ENCODE measurements at places on chromosomes 1 and 21.

GRCh38 chr1:34822202-34822601 lies 29.4 kb downstream of the GJA4 start:
- no peak for DNase-seq

DNA sequence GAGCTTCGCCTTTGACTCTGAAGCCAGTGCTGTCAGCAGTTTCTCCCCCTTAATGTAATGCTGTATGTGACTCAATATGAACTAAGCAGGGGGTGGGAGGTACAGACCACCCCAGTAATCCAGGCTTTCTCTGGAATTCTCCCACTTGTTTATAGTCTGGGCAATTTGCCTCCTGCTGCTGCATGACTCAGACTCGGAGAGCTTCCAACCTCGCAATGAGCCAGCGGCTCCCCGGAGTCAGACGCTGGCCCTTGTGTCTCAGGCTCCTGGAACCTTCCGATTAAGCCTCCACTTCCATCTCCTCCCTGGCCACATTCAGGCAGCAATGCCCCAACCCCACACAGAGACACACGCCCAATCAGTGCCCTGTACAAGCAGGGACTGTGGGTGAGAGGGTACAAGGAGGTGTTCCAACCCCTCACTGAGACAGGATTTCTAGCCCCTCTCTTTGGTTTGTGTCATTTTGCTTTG lies 471.7 kb upstream of the VAMP3 start:
- no peak for DNase-seq

- DNase-seq: no peak
These were observed 26.9 kb downstream of the ITPKB start for GRCh38 chr1:226711976-226712741.

DNA sequence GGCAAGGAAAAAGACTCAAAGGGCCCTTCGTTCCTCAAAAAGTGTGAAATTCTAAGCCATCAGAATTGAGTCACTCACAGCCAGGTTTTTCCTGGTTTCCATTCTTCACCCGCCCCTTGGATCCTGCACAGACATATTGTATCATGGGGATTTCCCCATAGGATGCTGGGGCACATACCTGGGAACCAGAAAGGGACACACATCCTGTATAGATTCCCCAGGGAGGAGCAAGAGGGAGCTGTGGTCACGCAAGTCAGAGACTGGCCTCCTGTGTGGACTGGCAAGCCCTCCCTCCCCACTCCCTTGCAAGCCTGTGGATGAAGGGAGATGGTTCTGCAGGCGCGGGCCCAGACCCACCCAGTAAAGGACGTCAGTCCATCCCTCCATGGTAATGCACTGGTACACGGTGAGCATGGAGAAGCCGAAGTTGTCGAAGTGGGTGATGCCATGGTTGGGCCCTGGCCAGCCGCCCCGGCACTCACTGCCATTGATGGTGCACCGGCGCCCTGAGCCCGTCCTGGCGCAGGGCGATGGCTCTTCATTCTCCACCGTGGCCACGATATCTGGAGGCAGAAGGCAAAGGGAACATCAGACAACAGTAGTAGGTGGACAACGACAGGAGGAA lies 23.2 kb downstream of the CACNA1S start:
- no peak for DNase-seq

- DNase-seq: no peak
These were observed 226.7 kb upstream of the POU3F1 start for GRCh38 chr1:38273196-38273804.

DNA sequence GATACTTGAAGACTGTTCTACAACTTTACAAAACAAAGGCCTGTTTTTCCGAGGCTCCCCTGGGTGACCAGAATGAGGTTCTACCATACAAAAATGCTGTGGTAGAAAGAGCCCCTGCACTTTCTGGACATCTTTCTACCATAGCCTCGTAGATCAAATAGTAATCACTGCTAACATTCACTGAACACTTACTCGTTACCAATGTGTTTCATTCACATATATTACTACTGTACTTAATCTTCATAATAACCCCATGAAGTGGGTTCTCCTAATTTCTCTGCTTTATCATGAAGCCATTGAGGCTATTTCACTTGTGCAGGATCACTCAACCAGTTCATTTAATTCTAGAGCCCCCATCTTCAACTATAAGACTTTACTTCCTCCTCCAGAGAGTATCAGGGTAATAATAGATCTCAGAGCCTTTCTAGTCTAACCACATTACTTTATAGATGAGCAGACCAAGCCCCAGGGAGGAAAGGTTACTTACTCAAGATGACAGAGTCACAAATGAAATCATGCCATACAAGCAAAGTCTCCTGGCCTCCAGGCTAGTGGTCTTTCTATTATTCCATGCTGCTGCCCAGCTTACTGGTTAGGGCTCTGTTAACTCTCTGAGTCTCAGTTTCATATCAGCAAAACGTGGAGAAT lies 46.7 kb upstream of the OSBPL9 start:
- no peak for DNase-seq

GRCh38 chr1:7223334-7224080 lies 438.3 kb downstream of the CAMTA1 start:
- DNase-seq: no peak

DNA sequence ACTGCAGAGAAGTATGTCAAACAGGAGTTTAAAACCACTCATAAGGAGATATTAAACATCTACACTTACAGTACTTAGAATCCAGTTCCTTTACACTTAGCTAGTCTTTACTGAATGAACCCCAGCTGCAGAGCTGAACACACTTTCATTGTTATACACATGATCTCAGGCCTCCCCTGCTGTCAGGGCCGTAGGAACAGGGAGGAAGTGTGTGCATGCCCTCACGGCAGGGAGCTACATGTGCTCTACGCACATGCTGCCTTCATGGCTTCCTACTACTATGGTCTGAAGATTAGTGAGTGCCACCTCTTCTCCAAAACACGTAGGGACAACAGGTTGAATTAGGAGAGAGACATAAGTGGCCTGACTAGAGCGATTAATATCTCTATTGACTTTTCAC lies 191.5 kb downstream of the SIPA1L2 start:
- DNase-seq: no peak

GRCh38 chr1:201241736-201242135 lies 41.6 kb upstream of the PKP1 start:
- DNase-seq: no peak

GRCh38 chr1:217554849-217555248 lies 76.0 kb downstream of the GPATCH2 start:
- no peak for DNase-seq

DNA sequence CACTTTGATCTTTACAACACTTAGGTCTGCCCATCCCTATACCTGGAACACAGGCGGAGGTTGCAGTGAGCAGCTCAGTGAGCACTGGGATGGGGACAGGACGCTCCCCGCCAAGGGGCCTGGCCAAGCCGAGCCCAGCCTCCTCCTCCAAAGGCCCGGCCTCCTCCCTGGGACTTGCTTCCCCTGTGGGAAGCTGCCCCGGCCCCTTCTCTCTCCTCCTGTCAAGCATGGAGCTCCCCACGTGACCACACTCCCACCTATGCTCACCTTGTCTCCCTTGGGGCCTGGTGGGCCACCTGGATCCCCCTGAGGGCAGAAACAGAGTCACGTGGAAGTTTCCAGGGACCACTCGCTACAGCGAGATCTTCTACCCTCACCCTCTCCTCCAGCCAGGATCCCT lies 12.9 kb downstream of the COL16A1 start:
- DNase-seq: no peak

DNA sequence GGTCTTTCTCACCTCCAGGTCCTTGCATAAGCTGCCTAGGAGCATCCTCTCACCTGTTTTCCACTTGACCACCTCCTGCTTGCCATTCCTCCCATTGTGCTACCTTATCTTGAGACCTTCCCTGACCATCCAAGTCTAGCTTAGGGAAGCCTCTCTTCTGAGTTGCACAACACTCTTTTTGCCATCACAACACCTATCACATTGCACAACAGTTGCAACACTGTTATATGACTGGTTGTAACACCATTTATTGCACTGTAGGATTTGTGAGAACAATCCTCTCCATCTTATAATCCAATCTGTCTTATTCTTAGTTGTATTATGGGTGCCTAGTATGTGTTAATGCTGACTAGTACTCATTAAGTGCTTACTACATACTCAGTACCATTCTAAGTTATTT lies 488.7 kb downstream of the OMA1 start:
- DNase-seq: no peak

GRCh38 chr1:50105433-50105832 lies 3.3 kb upstream of the ELAVL4 start:
- no peak for DNase-seq

- DNase-seq: no peak
These were observed 23.0 kb upstream of the CRP start for GRCh38 chr1:159737238-159737916.

DNA sequence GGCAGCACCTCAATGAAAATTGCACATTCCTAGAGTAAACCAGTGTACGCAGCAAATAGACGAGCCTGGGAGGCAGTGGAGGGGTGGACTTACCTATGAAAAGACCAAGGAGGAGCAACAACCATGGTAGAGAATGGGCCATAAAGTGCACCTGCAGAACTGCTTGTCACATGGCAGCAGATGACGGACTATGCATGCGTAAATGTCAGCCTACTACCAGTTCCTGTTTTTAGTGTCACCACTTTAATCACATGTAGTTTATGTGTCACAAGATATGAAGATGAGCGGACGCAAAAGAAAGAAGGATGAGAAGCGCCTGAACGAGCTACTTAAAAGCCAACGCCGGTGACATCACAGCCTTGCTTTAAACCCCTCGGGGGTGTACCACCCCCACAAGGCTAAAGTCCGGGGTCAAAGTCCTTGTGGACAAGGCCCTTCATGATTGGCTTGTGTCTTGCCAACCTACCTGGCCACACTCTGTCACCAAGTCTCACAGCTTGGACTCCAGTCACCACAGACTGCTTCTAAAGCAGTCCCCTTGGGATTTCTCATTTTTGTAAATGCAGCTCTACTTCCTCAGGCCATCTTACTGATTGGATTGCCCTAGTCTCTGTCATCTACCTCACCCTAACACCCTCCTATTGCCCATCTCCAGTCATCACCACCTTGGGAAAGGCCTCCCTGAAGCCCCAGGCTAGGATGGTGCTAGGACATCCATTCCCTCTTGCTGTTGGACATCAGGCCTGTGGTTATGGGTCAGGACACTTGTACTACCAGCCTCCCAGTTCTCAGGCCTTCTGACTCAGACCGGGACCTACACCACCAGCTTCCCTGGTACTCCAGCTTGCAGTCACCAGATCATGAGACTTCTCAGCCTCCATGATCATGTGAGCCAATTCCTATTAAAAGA lies 6.0 kb upstream of the LY9 start:
- DNase-seq: no peak

DNA sequence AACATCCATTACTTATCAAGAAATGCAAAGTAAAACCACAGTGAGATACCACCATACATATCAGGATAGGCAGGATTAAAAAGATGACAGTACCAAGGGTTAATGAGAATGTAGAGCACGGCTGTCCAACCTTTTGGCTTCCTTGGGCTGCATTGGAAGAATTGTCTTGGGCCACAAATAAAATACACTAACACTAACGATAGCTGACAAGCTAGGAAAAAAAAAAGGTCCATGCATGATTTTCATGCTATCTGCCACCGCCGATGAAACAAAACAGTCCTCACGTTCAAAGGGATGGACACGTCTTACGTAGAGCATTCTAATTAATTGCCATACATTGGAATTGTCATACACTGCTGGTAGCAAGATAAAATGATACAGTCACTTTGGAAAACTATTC lies 14.3 kb downstream of the BACH1 start:
- DNase-seq: no peak

DNA sequence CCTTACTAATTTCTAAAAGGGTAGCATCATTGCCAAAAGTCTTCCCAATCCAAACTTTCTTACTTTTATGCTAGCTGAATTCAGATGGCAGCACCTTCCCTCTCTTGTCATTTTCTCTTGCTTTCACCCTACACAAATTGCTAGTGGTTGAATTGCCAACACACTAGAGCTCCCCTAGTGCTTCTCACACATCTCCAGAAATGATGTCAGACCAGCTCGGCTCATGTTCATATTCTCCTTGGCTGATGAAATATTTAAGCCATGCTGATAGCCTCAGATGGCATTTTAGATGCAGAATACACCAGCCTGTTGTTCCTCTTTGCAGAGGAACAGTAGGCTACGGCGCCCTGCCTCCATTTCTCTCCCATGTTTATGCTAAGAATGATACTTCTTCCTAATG lies 256.9 kb downstream of the PTBP2 start:
- DNase-seq: no peak

DNA sequence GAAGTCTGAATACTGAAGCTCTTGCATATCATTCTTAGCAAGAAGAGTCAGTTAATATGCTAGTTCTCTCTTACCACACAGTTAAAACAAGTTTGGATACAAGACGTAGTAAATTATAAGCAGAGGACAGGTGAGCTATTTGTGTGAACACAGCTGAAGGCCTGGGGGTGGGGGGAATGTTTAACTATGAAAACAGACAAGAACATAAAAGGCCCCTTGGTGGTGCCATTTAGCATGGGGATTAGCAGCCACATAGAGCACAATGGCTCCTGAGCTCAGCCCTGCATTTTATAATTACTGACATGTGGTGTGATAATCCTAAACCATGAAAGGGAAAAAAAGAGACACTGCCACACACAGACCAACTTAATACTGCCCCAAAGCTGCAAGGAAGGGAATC lies 94.8 kb downstream of the TGFBR3 start:
- no peak for DNase-seq

DNA sequence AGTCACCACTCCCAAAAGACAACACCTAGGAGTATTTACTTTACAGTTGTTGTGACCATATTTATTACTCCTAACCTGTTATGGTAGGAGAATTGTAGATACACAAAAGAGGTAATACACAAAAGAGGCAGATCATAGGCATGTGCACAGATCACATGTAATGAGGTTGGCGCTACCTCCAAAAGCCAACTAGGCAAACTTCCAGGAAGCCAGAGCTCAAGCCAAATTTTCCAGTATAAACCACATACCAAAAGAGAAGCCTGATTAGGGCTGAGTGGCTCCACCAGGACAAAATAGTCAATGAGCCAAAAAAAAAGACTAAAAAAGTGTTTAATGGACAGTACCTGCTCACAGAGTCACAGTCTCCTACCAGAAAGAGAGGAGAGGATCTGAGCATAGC lies 195.0 kb upstream of the PBX1 start:
- DNase-seq: no peak

DNA sequence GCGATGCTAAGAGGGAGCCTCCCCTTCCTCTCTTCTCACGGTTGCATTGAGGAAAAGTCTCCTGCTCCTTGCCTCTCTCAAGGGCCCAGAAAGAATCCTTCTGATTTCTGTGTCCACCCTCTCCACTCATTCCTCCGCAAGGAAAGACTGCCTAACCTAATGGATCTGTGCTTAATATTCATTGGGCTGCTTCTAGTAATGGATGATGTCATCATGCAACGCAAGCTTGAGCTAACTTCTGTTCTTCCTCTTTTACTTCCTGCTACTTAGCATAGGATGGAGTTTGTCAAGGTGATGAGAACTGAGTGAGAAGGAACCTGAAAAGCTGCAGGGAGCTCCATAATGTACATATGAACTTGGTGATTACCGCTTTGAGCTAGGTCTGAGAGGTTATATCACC lies 35.2 kb upstream of the HMGB4 start:
- no peak for DNase-seq

Measured in GM18507 (cell line).